Activated T-cell treated with anti-CD3 and anti-CD28 coated beads, Interleukin-2, amount 50 U/mL, for 4 hours (primary cell): ENCODE measurements at places on chromosomes 11 and 22.

GRCh38 chr22:30728826-30729225, 34.2 kb downstream of the OSBP2 start:
- no peak for DNase-seq

DNA sequence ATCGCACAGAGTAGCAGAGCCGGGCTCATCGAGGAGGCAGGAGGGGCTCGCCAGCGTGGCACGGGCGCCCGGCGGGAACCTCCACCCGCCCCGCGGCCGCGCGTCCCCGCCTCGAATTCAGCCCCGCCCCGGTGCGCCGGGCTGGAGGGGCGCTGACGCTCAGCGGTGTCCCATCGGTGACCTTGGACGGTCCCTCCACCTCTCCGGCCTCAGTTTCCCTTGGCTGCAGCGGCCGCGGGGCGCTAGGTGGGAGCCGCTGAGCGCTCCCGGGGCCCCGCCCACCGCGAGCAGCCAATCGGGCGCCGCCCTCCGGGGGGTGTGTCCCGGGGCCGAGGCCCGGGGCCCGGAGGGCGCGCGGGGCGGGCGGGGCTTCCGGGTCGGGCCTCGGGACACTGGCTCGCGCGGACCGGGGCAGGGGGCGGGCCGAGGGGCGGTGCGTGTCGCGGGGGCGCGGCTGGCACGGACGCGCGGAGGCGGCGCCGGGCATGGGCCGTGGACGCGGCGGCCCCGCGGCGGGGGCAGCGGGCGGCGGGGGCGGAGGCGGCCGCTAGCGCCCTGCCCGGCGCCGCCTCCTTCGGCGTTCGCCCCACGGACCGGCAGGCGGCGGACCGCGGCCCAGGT, at the start of gene PPARA:
Gene PPARA, plus strand, starts transcription at position 493 of the 621 bp plus-strand sequence. CDS start 47,858 bp downstream, outside the sequence.
- DNase-seq, result peak; percentile 81

GRCh38 chr11:109062445-109062844, 359.5 kb upstream of the C11orf87 start:
- DNase-seq, result no peak

GRCh38 chr11:76935042-76935441, 74.3 kb downstream of the ACER3 start:
- no peak for DNase-seq

- DNase-seq, result no peak
Observed at GRCh38 chr11:68583041-68583446, 101.3 kb upstream of the GAL start.

DNA sequence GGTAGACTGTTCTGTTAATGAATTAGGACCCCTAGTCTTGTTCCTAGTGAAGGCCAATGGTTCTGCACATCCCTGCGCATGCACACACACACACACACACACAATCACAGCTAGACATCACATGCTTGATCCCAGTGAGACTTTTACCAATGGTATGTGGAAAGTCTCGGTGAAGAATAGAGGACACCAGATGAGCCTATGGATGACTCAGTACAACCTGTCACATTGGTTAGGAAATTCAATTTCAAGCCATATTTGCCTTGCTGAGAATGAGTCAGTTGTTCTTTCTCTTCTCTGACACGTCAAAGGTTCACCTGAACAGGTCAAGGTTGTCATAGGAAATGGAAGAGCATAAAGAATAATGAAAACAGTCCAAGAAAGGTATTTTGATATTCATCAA, 122.0 kb downstream of the SLC17A6 start:
- no peak for DNase-seq
